ENCODE measurements at places on chromosomes 2 and 18.

GRCh38 chr2:240200230-240201051 lies 60.0 kb upstream of the OTOS start:
- no peak for DNase-seq

- DNase-seq = no peak
These were observed 215.3 kb downstream of the ANAPC1 start for GRCh38 chr2:111668741-111669140.

DNA sequence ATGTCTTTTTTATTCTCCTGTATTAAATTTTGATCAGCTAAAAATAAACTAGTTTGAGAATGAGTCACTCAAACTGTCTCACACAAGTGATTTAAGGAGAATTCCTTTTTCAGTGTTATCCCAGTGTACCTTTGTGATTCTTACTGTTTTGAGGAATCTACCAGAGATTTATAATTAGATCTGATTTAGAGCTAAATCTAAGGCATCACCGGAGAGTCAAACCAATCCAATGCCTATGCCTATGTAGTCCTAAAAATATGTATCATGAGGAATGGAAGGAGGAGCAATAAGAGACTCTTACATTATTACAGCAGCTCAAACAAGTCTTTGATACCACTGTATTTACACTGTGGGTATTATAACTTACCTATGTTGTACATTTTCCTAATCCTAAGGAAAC lies 63.4 kb upstream of the CYP20A1 start:
- DNase-seq = no peak

DNA sequence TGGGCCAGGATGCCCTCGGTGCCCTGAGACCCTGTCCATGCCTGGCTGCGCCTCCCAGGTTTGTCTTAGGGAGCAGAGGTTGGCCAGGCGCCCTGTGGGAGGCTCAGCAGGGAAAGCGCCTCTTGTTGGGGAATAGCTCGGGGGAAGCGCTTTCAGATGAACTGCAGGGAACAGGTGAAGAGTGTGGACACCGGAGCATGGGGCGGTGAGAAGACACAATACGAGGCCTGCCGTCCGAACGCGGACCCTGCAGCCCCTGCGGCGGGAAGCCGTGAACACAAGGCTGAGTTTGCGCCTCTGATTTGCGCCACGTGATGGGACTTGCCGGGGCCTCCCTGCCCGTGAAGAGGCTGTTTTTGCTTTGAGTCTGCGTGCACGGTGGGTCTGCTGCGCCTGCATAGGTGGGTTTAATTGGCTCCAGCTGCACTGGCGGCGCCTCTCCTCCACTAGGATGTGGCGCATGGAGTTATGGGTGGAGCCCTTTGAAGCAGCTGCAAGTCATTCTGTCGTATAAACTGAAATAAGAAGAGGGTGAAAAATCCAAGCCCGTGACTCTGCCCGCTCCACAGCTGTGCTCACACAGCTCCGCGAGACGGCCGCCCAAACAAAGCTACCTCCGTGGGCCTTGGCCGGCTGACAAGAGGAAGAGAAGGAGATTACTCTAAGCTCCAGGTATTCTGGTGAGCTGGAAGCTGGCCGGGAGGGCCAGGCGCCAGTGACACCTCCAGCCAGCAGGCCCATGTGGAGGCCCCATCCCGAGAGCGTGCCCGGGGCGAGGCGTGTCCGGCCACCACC lies 103.5 kb upstream of the CTDP1 start:
- no peak for DNase-seq

Measured in CD4-positive, alpha-beta T cell treated with Interleukin-15 for 4 hours (primary cell).